NCI-H524 (cell line): ENCODE measurements at places on chromosomes 1 and 21.

DNA sequence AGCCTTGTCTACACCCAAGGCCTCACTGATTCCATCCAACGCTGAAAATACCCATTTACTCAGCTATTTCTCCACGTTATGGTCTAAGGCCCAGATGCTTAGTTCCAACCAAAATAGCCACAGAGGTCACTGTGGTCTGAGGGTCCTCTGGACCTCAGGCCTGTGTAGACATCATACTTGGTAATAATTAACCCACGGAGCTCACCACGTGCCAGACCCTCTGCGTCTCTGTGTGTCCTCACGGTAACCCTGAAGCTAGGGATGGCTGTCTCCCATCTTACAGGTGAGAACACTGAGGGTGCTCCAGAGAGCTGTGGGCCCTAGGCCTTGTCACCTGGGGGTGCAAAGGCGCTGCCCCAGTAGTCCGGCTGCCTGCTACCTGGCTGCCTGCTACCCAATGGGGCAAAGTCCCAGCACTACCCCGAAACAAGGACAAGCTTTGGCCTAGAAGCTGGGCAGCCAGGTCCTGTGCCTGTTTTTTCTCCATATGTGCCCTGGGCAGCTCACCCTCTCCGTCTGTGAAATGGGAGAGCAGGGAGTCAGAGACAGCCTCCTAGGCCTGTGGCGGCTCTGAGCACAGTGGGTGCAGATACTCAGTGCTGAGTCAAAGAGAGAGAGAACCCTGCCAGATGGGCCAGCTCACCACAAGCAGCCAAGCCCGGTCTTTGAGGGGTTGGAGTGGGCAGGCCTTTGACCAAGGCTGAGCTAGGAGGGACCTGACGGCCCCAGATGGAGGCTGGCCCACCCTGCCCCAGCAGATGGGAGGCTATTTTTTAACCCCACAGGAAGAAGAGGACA lies 17.0 kb upstream of the RUNX3 start:
- DNase-seq, result no peak

GRCh38 chr1:10788592-10789006 lies 7.8 kb downstream of the CASZ1 start:
- DNase-seq, result no peak

GRCh38 chr1:25009671-25010262 lies 79.7 kb upstream of the RUNX3 start:
- DNase-seq, result no peak

DNA sequence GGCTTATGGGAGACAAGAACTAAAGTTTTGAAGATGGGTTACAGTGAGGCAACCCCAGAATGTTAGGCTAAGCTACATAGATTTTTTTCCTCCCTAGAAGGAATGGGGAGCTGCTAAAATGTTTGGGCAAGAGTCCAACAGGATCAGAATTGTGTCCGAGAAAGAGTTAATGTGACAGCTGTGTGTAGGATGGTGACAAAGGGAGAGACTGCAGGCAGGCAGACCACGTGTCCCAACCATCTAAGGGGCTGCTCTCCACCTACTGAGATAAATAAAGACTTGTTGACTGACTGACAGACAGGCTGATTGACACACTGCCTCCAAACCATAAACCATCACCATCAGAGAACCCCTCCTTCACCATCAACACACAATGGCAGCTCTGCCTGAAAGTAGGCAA lies 133.7 kb upstream of the CTTNBP2NL start:
- DNase-seq, result no peak

GRCh38 chr1:84995484-84996334 lies 1.2 kb downstream of the MCOLN2 start:
- no peak for DNase-seq

DNA sequence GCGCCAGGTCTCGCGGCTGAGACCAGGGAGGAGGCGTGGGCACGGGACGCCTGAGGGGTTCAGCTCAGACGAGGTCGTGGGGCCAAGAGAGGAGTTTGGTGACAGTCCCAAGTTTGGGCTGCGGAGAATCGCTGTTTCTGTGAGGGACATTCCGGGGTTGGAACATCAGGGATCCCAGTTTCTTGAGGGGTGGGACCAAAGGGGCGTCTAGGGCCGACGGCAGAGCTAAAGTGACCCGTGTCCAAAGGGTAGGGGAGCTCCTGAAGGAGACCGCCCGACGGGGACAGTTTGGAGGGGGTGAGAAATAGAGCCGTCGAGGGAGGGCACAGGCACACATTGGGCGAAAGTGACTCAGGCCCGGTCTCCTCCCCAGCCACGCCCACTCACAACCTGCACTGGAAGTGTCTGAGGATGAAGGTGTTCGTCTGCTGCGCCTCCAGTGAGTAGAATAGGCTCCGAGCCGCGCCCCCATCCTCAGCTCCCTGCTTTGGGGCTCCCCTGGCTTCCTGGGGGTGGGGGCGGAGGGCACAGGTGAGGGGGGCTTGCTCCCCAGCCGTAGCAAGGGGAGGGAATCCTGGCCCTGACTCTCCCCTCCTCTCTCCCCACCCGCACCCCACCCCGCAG lies 7.0 kb downstream of the EFNA3 start:
- no peak for DNase-seq

GRCh38 chr1:240445369-240445768 lies 166.6 kb downstream of the GREM2 start:
- no peak for DNase-seq

- no peak for DNase-seq
These were observed 13.9 kb downstream of the CELSR2 start for GRCh38 chr1:109263234-109263596.

- no peak for DNase-seq
These were observed 13.6 kb upstream of the OR2B11 start for GRCh38 chr1:247471445-247472016.

- DNase-seq, result no peak
These were observed 62.1 kb downstream of the MATN1 start for GRCh38 chr1:30661311-30661710.

GRCh38 chr1:246690100-246690499 lies 34.1 kb upstream of the SCCPDH start:
- no peak for DNase-seq

- no peak for DNase-seq
These were observed 372.2 kb downstream of the PTBP2 start for GRCh38 chr1:97093741-97094140.

- DNase-seq, result no peak
These were observed at the start of gene FTCD for GRCh38 chr21:46155514-46156377. Gene FTCD, minus strand, starts transcription at chr21:46155579. Its CDS starts 56 bp downstream, at chr21:46155523.

GRCh38 chr1:26164036-26164860 lies 4.5 kb downstream of the C1orf232 start:
- DNase-seq, result no peak

- DNase-seq, result no peak
These were observed 2.9 kb upstream of the SYDE2 start for GRCh38 chr1:85203573-85204171.

DNA sequence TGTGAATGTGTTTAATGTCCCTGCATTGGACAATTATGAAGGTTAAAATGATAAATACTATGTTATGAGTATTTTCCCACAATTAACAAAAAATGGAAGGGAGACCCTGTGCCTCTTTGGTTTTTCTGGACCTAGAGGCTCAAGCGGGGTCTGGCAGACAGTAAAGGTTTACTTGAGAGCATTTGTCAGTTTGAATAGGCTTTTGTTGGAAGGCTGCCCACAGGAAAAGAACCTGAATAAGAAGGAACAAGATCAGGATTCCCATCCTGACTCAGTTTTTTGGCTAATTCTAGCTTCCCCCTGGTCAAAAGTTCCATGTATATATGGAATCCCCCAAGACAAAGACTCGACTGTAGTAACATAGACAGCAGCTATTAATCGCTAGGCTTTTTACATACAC lies 150.9 kb upstream of the JUN start:
- DNase-seq, result no peak

- DNase-seq, result no peak
These were observed 4.4 kb upstream of the SLC37A1 start for GRCh38 chr21:42509244-42509643.

- DNase-seq, result peak; percentile 88
These were observed at the start of gene RPE65 for GRCh38 chr1:68449901-68450300. Gene RPE65, minus strand, starts transcription at chr1:68449954. Its CDS starts 49 bp downstream, at chr1:68449905.

GRCh38 chr1:156445789-156446263 lies 54.7 kb downstream of the MEF2D start:
- DNase-seq, result peak; percentile 80

- no peak for DNase-seq
These were observed 81.3 kb upstream of the SELENON start for GRCh38 chr1:25718732-25719131.

GRCh38 chr1:56490619-56491018 lies 88.7 kb downstream of the PLPP3 start:
- no peak for DNase-seq

GRCh38 chr1:59730759-59731478 lies 83.8 kb upstream of the HOOK1 start:
- DNase-seq, result peak; percentile 84

DNA sequence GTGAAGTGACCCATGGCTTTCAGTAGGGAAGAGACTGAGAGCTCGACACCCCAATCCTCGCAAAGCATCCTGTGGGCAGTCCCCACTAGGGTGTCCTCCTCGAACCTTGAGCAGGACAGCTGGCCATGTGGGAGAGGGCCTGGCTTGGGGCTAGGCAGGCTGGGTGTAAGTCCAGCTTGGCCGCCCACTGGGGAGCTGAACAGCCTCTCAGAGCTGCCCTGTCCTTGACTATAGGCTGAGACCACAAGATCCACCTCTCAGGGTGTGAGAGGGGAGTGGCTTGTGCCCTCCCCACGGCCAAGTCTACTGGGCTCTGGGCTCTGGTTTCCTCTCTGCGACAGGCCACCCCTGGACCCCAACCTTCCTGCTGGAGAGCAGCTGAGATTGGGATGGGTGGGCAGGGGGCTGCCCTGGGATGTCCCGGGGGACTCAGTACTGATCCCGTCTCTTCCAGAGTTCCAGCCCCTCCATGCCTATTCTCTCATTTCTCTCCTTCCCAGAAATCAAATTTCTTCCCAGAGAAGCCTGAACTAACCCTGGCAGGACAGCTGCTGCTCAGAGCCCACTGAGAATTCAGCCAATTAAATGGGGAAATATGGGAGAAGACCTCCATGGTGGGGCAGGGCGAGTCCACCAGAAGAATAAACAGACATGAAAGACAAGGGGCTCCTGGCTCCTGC lies 282.9 kb downstream of the PTPRU start:
- DNase-seq, result peak; percentile 17

DNA sequence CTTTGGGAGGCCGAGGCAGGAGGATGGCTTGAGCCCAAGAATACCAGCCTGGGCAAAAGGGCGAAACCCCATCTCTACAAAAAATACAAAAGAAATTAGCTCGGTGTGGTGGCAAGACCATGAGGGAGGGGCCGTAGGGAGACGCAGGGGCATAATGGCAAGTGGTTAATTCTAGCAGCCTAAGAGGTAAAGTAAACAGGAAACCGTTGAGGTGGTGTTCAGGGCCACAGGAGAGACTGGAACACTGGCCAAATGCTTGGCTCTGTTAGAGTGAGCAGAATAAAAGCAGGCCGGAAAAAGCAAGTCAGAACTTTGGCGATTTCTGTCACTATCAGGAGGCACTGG lies 89.2 kb downstream of the RIPK4 start:
- no peak for DNase-seq

DNA sequence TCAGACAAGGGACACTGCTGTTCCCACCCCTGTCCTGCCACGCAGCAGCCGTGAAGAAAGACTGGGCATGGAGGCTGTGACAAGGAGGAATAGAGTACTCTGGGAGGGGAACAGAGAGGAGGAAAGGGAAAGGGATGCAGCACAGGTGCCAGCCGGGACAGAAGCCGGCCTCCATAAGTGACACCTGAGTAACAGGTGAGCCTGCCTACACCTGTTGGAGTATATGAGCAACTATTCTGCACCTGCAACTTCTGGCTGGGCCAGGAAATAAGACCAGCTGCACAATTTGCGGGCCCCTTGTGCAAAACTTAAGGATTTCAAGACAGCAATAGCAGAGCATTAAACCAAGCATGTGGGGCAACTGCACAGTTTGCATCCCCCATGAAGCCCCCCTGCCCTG lies 72.5 kb upstream of the GOLT1A start:
- DNase-seq, result no peak

DNA sequence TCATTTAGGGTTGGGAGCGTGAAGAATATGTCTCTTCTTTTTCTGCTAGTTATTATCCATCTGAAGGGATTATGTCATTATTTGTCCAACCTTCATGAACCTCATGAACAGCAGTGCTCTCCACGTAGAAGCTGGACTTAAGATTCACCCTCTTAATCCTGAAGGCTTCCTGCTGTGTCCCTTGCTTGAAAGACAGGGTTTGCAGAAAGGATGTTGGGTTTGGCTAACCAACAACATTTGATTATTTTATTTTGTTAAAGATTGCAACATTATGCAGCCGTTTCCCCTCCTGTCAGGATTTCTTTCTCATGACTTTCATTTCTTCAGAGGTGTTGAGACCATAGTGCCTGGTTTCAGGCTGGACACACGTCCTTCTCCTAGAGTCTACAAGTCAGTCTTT lies 75.2 kb downstream of the NGF start:
- no peak for DNase-seq

DNA sequence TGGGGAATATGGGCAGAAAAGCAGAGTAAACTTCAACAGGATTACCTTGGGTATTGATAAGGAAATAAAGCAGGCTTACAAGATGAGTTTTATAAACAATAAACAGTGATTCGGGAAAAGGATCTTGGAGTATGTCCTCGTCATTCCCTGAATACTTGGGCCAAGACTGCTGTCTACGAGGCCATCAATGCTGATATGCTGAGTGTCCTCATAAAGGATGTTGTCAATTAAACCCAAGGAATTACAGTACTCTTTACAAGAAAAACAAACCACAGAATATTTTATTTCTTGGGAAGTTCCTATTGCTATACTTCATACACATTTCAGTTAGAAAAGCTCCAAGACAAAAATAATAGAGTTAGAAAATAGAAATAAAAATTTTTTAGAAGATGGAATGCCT lies 34.9 kb downstream of the ATP1B1 start:
- DNase-seq, result no peak

DNA sequence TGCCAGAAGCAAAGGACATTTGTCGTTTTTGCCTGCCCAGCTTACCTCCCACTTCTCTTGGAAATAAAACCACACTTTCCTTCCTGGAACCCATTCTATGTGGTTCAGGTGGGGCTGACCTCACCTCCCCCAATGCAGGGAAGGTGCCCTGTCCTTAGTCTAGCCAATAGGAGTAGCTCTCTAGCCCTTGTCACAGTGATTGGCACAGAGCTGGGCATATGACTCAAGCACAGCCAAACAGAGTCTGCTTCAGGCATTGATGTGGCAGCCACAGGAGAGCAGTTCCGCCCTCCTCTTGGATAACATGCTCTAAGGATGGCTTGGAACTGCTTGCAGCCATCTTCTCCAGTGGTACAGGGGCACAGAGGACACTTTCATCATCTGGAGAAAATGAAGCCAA lies 134.0 kb downstream of the LRIG2 start:
- no peak for DNase-seq

- DNase-seq, result no peak
These were observed 2.3 kb upstream of the TNNT2 start for GRCh38 chr1:201379733-201380242.

GRCh38 chr1:109482791-109483671 lies 674 bp upstream of the ATXN7L2 start:
- peak; percentile 55 for DNase-seq
